ENCODE measurements at places on chromosomes 7 and 10.
A peak's percentile ranks its signal among the peaks of the same experiment; 100 is the strongest.

GRCh38 chr10:70455213-70455630 lies 13.7 kb upstream of the NODAL start:
- DNase-seq, result no peak

GRCh38 chr10:45437587-45438465 lies 63.8 kb downstream of the ALOX5 start:
- no peak for DNase-seq

DNA sequence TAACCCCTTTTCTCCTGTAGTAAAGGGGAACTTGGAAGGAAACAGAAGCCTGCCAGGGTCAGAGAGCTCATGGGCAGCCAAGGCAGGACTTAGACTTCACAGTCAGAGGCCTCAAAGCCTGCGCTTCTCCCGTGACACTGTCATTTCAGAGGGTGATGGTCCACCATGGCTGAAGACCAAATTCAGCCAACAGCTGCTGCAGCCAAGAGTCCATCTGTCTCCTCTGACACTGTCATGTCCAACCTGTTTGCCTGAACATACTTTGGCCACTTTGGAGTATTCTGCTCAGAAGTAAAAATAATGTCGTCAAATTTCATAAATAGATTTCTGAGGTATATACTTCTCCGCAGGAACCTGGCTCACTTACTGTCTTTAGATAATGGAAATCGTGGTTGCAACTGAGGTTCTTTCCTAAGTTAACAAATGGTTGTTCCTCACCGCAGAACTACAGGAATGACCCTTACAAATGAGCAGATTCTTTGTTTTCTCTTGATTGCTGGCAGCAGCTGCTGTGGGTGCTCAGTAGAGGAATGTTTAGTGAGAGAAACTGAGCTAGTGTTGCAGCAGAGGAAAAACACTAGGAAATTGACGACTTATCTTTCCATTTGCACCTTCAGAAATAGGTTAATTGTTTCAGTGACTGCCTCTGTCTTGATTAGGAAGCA lies 626.5 kb downstream of the SDK1 start:
- DNase-seq, result no peak

GRCh38 chr10:124698545-124699469 lies 45.4 kb downstream of the FAM53B start:
- no peak for DNase-seq

DNA sequence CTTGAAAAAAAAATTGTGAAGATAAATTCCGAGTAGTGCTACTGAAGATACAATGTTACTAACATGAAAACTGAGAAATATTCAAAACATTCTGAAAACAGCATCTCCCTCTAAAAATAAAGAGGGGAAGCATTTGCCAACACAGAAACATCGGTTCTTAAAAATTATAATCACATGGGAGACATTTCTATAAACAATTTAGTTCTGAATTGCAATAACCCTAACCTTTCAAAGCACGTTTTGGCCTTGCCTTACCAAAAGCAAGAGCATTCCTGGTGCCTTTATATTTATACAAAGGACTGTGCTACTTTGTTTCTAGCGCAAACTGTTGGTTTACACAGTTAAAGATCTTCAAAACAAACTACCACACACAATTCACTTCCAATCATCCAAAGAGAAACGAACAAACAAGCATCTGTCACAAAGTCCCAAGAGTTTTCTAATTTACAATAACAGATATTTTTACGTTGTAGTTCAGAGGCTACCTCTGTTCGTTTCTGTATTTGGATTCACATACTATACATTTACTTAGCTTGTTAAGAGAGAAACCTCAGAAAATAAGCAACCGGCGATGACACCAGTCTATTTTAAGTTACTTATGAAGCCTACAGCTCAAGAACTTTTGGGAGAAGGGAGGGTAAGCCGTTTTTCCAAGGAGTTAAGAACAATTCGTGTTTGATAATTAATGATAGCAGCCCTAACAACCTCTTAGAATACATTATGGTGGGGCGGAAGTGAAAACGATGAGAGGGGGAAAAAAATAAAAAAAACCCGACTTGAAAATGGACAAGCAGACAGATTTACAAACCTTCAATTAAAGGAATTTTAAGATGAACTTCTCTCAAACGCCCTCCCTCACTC lies 1.3 kb downstream of the ABI1 start:
- DNase-seq, result no peak

GRCh38 chr7:27151341-27151930 lies 947 bp downstream of the HOXA3 start:
- no peak for DNase-seq

DNA sequence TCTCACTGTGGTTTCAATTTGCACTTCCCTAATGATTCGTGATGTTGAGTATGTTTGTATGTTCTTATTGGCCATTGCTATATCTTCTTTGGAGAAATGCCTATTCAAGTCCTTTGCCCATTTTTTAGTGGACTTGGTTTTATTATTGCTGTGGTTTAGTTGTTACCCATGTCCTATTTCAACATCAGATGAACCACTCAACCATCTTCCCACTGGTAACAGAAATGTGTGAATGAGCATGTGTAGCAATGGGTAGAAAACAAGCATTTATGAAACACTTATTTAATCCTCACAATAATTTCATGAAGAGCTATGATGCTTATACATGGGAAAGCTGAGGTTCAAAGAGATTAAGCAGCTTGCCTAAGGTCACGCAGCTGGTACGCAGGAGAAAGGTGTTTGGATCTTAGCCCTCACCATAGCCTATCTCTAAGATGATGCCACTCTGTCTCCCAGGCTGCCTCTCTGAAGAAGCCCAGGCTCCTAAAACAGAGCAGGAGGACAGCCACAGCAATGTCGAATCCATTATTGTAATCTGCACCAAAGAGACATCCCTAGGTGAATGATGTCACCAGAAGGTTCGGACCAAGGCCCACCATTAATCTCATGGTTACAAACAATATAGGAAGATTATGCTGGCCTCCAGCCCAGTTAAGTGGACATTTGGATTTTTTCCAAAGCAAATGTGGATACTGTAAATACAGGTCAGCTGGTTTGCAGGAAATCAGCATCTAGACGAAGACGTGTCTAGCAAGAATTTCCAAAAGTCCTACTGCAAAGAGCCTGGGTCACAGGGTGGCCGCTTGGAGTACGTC lies 447.6 kb upstream of the ZMIZ1 start:
- no peak for DNase-seq

DNA sequence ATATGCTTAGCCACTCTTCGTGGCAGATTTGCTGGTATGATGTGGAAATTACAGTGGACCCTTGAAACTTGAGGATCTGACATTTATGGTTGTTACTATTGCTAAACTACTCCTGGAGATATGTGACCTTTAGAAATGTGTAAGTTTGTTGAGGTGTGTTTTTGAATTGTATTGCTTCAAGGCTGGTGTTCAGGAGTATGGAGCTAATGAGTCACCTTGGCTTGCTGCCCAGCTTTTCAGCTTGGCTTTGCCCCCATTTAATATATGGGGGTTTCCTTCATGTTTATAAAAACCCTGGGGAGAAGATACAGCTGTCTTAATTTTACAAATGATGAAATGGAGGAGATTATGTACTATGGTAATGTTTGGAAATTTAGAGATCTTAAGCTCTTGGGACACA lies 11.6 kb downstream of the HBP1 start:
- DNase-seq, result no peak

DNA sequence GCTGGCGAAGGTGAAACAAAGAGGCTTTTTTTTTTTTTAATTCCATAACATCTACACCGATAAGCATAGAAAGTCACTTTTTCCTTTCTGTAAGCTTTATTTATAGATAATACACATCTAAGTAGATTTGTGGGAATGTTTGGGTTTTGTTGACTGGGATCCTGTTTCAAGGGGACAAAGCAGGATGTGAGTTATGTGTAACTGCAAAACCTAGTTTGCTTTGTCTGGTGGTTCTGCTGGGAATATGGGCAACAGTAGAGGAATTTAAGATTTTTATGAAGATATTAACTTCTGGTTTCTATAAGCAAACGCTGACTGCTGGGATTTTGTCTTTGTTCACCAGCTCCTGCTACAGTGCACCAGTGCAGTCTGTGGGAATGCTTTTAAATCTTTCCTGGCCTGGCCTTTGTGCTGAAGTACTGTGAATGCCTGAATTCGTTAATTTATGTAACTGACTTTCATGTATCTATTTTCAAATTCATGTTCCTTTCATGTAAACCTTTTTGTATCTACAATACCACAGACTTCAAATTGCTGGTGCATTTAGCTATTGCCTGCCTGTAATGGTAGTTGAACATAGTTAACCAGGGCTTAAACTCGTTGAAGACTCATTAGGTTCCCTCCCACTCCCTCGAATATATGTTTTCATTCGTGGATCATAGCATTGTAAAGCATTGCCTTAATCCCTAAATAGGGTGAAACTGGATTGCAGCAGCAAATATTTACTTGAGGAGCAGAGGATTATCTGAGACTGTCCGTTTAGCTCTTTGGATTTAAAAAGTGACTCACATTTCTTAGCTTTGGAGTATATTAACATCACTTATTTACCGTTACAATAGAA lies 1.5 kb downstream of the KLHL7 start:
- DNase-seq, result no peak

DNA sequence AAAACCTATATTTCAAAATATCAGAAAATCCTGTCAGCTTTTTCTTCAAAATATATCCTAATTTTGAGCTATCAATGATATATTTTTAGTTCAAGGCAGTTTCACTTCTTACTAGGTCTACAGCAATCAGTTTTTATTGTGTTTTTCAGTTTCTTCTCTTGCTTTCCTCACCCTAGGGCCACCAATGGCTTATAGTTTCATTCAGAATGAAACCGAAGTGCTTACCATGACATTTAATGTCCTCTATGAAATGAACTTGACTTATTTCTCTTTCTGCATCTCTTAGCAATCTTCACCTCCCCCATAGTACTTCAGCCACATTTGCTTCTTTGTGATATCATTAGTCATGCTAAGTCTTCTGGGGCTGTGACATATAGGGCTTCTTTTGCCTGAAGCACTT lies 100.3 kb downstream of the ARL5B start:
- DNase-seq, result no peak

DNA sequence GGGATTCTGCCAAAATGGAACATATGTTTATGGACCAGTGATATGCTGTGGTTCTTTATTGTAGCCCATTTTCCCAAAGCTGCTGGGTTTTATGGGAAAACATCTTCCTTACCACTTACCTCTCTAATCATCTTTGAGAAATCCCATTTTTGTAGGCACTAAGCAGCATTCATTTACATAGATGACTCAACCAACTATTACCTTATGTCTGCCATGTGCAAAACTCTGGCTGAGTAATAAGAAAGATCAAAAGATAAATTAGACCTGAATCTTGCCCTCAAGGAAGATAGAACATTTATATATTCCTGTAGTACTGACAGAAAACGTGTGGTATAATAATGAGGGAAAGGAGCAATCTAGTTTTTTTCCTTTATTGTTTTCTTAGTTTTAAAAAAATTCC lies 24.3 kb downstream of the CBLL1 start:
- DNase-seq, result no peak

DNA sequence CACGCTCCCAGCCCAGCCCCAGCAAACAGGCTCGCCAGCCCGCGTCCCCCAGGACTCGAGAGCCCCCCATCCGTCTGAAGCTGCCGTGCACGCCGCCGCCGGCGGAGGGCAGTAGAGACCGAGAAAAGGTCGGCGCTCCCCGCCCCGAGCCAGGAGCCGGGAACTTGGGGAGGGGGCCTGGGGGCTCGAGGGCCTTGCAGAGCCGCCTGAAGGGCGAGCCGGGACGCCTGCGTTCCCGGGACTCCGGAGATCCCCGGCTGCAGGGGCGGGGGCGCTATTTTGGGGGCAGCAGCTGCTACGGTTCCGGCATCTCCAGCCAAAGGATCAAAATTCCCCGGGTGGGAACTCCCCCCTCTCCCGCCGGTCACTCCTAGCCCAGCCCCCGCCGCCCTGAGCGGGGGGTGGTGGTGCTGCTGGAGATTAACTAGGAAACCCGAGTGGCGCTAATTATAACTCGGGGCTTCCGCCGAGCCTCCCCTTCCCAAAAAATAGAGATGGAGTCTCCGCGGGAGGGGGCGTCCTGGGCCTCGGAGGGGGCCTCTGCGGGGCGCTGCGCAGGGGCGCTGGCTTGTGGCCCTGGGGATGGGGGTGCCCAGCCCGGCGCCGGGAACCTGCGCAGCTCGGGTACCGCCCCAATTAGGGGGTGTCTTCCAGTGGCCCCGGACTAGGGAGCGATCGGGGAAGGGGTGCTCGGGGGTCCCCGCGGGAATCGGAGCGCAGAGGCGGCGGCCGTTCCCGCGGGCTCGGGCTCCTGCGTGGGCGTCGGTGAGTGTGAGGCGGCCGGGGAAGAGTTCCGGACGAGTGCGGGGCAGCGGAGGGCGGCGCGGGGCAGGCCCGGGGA lies 608 bp downstream of the ACHE start:
- no peak for DNase-seq

DNA sequence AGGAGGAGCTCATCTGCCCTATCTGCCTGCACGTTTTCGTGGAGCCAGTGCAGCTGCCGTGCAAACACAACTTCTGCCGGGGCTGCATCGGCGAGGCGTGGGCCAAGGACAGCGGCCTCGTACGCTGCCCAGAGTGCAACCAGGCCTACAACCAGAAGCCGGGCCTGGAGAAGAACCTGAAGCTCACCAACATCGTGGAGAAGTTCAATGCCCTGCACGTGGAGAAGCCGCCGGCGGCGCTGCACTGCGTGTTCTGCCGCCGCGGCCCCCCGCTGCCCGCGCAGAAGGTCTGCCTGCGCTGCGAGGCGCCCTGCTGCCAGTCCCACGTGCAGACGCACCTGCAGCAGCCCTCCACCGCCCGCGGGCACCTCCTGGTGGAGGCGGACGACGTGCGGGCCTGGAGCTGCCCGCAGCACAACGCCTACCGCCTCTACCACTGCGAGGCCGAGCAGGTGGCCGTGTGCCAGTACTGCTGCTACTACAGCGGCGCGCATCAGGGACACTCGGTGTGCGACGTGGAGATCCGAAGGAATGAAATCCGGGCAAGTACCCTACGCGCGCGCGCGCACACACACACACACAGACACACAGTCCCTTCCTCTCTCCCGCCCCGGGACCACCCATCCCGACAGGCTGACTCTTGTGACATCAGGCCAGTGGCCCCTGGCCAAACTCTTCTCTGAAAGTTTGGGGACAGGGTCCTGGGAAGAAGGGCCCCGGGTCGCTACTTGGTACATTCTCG lies 538 bp downstream of the TRIM8 start:
- DNase-seq, result no peak

DNA sequence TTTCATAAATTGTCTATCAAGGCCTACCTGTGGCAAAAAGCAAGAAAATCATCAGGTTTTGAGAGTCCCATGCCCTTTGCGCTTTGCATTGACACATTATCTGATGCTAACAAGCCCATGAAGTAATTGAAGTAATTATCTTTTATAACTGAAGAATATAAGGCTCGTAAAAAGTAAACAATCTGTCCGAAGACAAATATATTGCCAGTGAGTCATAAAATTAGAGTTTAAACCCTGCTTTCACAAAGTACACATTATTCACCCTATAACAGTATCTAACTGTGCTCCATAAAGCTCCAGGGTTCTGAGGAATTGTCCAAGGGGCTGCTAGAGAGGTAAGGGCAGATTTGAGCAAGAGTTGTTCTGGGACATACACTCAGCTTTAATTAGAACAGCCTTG lies 102.3 kb upstream of the PPP1R3A start:
- DNase-seq, result no peak

DNA sequence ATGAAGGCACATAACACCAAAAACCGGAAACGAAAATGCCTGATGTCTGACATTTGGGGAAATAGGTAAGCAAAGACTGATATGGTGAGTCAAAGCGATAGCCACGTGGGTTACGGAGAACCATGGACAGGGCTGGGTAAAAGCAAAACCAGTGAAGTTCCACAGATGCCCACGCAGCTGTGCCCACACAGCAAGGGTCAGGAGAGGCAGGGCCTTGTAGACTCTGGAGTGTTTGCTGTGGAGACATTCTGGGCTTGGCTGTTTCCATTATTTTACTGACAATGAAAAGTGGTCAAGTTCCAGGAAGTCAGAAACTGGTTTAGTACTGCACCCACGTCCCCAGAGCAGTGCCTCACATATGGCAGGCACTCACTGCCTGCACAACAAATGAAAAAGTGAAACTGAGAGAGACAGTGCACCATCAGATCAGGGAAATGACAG lies 148.7 kb downstream of the ZMYND11 start:
- DNase-seq, result peak; percentile 65
